Cardiac muscle cell (in vitro differentiated cells and primary cell): ENCODE measurements at places on chromosomes 2 and 18. TPM values are rescaled to one million over a fixed set of nuclear protein-coding genes. Genes with fewer than 3 reads are reported as not detected.

DNA sequence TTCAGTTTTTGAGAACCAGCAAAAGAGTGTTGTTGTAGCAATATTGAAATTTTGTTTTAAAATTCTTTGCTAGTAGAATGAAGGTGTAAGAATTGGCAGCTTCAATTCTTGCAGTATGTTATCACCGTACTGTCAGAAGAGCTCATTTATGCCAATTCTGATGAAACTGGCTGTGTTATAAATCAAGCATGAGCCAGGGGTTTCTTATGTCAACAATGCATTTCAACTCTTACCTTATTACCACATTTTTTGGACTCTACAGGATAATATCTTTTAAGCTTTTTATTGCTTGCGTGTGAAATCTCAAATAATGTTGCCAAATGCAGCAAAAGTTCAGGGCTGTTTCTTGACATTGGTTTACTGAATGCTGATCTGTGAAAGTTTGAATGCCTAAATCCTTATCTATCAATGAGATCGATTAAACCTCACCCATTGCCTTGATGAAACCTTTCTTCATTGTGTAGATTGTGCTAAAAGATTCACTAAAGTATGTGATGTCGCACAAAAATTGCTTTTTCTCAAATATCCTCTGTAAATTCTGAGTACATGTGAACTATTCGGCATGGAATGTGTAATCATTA, 1389.3 kb upstream of the ZEB2 start:
- no peak for DNase-seq

GRCh38 chr2:120737340-120738101, 1.9 kb downstream of the GLI2 start:
- DNase-seq, result peak; percentile 64

DNA sequence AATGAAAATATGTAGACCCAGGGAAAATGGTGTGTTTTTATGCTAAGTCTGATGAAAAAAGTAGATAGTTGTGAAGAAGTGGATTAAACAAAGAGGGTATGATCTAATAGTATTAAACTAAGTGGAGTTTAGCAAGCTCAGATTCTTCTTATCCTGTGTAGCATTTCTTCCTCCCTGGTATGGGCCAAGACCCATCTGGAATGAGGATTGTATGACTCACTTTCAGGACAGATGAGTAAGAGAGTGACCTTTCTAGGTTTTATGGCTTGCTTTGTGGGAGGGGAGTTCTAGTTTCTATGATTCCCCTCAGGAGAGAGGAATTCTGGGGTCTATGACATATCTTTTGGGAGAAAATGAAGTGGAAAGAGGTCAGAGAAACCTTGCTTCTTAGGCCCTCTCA, 550.1 kb downstream of the SPAG16 start:
- DNase-seq, result peak; percentile 72

DNA sequence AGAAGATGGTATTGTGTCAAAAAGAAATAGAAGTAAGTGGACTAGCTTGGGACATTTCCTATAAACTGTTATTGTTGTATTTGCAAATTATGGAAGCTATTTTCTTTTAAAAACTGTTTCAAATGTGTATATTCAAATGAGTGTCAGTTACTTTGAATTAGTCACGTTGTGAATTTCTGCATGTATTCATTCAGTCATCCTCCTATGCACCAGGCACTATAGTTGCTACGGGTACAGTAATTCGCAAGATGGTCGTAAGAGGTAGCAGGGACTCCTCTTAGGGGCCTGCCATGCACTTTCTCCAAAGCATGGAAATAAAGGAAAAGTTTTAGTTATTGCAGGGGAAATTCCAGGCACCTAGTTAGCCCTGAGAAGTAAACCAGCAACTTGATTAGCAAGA, 51.3 kb downstream of the FAM161A start:
- DNase-seq, result no peak

- no peak for DNase-seq
Measured at GRCh38 chr18:32893915-32894314, 121.1 kb upstream of the KLHL14 start.

The OSBPL6 gene
- 0.60 and 1.6 TPM in 2 replicates for total RNA-seq

The AFF3 gene
- 12.8 and 16.2 TPM in 2 replicates for total RNA-seq

DNA sequence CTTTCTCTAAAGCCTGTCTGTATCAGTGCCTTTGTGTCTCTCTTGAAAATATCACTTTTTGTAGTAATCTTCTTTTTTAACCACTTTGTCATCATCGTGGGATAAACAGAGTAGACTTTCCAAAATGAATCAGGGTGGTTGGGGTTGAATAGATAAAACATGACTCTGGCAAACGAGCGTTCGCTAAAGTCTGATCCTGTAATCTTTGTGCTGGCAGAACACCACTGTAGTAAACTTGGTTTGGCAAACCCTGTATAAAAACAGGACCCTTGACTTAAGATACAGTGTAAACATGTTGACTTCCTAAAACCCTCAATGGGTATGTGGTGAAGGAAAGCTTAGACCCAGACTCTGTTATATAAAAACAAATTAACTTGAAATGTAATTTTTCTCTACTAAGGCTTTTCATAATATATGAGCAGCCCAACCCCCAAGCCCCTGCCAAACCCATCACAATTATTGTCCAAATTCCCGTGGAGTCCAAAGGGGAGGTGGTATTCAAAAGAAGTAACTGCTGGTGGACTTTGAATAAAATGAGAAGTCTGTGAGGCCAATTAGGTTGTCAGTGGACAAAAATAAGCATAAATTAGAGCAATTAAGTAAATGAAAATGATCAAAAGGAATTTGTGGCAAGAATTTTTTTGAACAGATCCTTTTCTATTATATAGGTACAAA, 52.2 kb downstream of the COLEC12 start:
- no peak for DNase-seq

DNA sequence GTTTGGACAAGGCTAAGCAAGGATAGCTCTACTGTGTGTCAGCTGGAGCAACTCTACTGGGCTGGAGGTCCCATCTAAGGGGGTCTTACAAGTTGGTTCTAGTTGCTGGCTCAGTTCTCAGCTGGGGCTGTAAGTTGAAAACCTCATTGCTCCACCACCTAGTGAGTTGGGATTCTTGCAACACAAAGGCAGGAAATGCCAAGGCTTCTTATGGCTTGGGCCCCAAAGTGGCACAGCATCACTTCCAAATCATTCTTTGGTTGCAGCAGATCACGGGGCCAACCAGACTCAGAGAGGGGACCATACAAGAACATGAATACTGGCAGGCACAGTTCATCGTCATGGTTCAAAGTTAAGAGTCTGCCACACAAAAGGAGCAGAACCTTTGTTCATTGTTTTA, 332.7 kb downstream of the LRRTM1 start:
- no peak for DNase-seq

DNA sequence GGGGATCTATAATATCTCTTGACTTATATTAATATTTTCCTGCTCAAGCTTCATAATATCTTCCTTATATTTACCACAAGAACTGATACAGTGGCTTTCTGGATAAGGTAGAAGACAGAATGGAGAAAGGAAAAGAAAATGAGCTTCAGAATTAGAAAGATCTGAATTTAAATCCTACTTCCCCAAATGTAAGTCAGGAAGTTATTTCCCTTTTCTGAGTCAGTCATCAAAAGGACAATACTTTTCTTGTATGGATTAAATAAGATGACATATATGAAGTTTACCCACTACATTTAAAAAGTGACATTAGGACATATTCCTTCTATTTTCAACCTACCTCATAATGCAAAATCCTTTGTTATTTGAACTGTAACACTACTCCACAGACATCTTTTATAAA, 19.0 kb downstream of the KRCC1 start:
- DNase-seq, result no peak

DNA sequence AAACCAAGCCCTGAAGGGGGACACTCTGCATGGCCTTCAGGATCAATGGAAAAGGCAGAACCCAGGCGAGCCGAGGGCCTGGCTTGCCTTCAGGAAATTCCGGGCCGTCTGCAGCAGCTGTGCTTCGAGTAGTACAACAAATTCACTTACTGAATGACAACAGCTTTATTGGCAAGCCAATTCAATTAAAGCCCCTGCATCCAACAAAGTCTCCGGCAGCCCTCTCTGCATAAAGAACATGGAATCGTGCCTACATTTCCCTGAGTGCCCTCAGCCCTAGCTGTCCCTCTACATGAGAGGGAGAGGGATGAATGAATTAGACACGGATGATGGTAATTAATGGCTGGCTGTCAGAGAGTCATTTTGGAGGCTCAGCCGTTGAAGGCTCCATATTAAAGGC, 189.0 kb downstream of the BCL11A start:
- no peak for DNase-seq

The B4GALT6 gene
- total RNA-seq, result 3.7 and 5.5 TPM in 2 replicates

DNA sequence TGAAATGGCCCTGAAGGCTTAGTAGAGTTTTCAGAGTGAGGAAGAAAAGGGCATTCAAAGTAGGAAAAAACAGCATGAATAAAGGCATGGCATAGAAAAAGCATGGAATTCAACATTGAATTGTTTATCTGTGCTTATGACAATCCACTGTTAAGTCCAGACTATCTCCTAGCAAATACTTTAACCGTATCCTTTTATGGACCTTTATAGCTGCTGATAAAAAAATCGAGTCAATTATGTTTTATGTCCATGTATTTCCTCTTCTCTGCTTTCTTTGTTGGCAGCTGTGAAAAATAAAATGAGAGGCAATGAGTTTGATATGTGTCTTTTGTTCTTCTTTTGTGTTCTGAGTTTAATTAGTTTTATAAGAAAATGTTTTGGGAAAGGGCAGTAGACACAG, 70.4 kb downstream of the TDRD15 start:
- DNase-seq, result no peak

DNA sequence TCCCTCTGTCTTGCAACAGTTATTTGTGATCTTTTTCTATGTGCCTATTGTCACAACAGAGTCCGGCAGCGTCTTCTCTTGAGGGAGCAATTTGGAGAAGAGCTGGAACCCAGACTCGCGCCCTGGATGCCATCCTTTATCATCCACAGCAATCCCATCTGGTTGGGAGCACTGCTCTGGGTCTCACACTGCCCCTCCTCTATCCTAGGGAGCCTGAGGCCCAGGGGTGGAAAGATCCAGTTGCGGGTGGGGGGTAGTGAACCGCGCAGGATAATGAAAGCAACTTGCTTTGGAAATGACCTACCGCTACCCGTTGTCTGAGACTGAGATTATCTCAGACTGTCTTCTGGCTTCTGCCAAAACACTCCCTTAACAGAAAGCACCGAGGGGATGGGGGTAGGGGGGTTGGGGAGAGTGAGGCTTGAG, 713 bp downstream of the WBP1 start:
- peak; percentile 25 for DNase-seq

DNA sequence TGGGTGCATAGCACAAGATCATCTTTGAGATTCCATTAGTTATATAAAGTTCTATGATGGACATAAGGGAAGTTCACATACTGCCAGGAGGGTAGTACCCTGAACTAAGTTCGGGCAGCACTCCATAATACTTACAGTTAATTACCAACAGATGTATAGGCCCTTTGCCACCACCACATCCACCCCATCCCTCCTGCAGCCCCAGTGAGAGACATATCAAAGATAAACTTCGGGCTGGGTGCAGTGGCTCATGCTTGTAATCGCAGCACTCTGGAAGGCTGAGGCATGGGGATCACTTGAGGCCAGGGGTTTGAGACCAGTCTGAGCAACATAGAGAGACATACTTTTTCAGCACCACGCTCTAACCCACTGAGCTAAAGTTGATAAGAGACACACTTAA, 46.4 kb upstream of the NPAS2 start:
- DNase-seq, result no peak

The POTEF gene
- 11.0 and 39.9 TPM in 2 replicates for total RNA-seq

GRCh38 chr2:7430421-7430868, 513.2 kb downstream of the RNF144A start:
- no peak for DNase-seq

- no peak for DNase-seq
Measured at GRCh38 chr18:21502661-21503060, 97.8 kb downstream of the ESCO1 start.

- DNase-seq, result peak; percentile 92
Measured at GRCh38 chr2:108637304-108637669, 82.0 kb upstream of the RANBP2 start.

- DNase-seq, result no peak
Measured at GRCh38 chr18:31439807-31440325, 7.7 kb upstream of the DSG3 start.

- no peak for DNase-seq
Measured at GRCh38 chr2:200379481-200380090, 73.1 kb downstream of the SPATS2L start.

The UPP2 gene
- not detected in 2 replicates for total RNA-seq

DNA sequence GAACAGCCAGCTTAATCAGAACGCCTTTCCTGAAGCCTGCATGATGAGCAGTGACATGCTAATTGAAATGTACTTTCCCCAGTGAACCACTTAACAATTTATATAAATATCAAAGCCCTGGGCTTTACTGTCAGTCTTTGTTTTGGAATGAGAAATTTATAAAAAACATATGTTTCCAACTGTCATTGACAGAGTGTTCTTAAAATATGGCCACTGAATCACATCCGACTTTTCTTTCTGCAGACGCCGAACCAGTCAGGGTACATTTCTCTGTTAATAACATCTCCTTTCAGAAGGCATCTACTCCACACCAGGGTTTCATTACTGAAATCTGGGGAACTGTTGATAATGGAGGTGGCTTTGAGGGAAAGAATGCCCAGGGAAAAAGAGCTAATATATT, 343.7 kb downstream of the INSIG2 start:
- DNase-seq, result no peak

DNA sequence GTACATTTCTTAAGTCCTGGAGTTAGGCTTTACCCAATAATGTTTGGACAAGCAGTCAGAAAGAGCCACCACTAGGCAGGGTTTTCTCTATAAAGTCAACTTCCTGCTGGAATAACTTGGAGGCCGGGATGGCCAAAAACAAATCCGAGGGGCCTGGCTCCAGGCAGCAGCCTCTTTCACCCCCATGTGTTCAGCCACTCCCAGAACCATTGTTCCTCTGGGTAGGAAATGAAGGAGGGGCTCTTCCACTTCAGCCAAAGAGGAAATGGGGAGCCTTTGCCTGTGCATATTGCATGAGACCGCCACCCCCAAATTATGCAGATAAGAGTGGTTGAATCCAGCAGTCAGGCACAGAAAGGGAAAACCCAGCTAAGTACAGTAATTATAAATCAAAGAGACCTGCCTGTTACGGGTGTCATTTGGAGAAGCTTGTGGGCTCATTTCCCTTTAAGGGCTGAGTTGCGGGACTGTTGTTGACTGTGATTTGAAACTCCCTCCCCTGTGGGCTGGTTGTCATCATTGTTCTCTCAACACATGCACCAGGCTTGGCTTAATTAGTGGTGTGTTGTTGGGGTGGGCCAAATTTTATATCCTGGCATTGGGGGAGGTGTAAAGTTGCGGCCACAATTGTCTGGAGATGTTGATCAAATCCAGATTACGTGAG, 212.8 kb upstream of the SOX11 start:
- DNase-seq, result no peak

The CNRIP1 gene
- 6.9 and 8.8 TPM in 2 replicates for total RNA-seq

The HOXD8 gene
- not detected in 2 replicates for total RNA-seq

The AQP12B gene
- total RNA-seq, result not detected in 2 replicates

The STON1 gene
- total RNA-seq, result 6.5 and 9.5 TPM in 2 replicates

DNA sequence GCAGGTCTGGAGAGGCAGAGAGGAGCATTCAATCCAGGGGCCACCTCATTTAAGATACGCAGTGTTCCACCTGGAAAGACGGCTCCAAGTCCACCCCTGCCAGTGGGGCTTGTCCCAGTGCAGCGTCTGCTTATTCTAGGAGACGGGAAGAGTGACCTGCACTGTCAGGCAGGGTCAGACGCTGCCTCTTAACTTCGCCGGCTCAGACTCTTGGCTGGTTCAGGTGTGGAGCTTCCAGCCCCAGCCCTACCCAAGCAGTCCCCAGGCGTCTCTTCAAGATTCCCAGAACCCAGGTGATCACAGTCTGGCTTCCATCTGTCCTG, 208.5 kb downstream of the TFCP2L1 start:
- no peak for DNase-seq
